ENCODE measurements at places on chromosomes 1 and 21.
A peak's percentile ranks its signal among the peaks of the same experiment; 100 is the strongest.

- DNase-seq: no peak
These were observed 98.7 kb upstream of the USP24 start for GRCh38 chr1:55313903-55314302.

DNA sequence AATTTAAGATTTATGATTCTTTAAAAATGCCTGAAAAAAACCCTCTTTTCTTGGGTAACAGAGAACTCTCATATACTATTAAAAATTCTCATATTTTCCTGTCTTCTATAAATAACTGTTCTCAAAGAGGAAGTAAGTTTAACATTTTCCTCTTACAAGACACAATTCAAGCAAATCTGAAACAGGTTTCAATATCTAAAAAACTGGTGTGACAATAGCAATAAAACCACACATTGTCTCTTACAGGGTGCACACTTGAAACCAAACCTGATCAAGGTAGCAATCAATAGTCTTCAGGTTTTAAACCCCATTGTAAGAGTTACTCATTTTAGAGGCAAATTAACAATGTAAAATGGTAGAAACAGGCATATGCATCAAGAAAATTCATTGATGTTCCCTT, 28.0 kb downstream of the FUBP1 start:
- no peak for DNase-seq

DNA sequence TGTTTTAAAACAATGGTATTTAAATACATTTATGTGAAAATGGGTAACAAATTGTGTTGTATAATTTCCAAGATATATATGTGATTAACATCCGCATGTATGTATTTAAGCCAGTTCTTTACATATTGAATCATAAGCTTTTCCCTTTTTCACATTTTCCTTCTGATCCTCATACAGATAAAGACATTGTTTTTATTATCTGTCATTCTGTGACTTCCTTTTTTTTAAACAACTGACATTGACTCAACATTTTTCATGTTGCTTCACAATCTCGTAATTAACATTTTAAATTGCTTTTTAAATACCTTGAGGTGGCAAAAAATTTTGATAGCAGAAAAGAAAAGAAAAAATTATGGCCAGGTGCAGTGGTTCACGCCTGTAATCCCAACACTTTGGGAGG, 1.4 kb downstream of the STXBP3 start:
- no peak for DNase-seq

- no peak for DNase-seq
These were observed 262.1 kb downstream of the PTPRU start for GRCh38 chr1:29498126-29499103.

DNA sequence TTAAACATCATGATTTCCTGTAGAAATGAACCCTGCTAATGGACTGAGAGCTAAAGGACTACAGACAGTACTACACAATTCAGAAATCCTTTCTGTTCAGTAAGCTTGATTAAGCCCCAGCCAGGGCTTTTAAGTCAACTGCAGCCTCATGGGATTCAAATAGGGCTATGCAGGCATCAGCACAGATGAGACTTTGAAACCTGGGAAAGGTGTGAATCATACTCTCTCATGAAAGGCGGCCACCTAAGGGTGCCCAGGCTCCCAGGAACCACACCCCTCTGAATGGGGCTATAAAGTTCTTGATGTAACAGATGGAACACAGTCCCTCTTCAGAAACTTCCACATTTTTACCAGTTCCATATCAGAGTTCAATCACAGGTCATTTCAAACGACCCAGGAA, 7.6 kb downstream of the SIPA1L2 start:
- no peak for DNase-seq

DNA sequence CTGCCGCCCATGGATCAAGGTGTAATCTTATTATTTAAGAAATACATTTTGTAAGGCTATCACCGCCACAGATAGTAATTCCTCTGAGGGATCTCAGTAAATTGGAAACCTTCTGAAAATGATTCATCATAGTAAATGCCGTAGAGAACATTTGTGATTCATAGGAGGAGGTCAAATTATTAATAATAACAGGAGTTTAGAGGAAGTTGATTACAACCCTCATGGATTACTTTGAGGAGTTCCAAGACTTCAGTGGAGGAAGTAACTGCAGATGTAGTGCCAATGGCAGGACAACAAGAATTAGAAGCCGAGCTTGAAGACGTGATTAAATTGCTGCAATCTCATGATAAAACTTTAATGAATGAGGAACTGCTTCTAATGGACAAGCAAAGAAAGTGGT, 280.1 kb downstream of the PTPRC start:
- DNase-seq: no peak

DNA sequence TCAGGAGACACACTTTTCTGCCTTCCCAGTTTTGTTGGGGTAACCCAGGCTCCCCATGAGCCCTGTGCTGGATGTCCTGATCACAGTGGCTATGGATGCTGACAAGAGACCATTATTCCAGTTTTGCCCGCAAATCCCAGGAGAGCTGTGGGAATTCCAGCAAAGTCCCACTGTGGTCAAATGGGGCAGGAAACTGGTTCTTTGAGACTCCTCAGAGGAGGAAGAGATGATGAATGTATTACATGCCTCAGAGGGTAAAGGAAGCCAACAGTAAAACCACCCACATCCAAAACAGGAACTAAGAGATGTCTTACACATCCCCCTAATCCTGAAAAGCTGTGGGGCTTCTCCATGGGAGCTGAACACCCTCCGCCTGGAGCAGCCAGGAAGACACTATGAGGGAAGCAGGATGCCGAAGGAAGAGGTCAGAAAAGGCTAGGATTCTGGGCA, 12.8 kb upstream of the MPZL1 start:
- DNase-seq: no peak

- no peak for DNase-seq
These were observed 28.1 kb upstream of the LMO4 start for GRCh38 chr1:87300628-87301027.

- DNase-seq: peak; percentile 89
These were observed 65.5 kb downstream of the NID1 start for GRCh38 chr1:235999259-235999925.

DNA sequence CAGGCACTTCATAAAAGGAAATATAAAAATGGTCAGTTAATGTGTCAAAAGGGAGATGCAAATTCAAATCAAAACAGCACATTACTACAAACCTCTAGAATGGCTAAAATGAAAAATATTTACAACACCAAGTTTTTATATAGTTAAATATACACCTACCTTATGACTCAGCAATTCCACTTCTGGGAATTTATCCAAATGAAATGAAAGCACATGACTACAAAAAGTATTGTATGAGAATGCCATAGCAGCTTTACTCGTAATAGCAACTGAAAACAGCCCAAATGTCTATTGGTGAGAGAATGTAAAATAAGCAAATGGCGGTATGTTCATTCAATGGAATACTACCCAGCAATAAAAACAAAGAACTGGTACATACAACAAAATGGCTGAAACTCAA, 175.8 kb upstream of the SPAG17 start:
- no peak for DNase-seq

Measured in CD4-positive, alpha-beta T cell treated with Interleukin-15 for 4 hours (primary cell).